ENCODE measurements at places on chromosomes 7 and 10.

- no peak for DNase-seq
Observed at GRCh38 chr10:36946598-36946997, 178.8 kb upstream of the ANKRD30A start.

DNA sequence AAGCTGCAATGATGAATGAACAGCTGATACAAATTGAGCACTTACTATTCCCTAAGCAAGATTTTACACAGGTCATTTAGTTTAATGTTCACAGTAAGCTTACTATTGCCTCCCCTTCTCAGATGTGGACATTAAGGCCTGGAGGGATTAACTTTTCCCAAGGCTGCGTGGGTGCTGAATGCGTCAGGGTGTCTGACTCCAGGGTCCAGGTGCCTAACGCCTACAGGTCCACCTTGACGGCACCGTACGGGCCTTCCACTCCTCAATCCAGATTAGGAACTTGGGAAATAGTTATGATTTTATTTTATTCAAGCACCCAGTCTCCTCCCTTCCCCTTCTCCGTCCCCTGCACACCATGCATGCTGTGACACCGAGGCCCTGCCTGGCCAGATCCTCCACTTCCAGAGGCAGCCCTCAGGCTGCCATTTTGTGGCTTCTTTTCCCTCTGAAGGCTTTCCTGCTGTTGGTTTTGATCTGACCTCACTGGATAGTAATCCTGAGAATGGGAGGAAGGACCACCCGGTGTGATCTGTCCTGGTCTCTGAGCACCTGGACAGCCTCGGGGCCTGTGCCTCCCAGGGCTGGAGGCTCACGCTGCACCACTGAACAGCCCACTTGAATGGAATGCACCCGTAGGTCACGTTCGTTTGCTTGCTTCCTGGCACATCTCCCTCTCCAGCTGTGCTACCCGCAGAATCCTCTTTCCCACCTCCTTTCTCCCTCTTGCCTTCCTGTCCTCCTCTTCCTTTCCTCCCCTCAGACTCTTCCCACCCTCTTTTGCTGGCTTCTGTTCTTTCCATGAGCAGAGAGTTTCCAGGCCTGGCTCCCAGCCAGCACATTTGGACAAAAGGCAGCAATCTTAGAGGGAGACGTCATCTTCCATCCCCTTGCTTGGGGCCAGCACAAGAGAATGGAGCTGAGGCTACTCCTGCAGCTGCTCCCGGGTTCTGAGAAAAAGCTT, 14.4 kb downstream of the DENND2A start:
- DNase-seq = peak; percentile 99

DNA sequence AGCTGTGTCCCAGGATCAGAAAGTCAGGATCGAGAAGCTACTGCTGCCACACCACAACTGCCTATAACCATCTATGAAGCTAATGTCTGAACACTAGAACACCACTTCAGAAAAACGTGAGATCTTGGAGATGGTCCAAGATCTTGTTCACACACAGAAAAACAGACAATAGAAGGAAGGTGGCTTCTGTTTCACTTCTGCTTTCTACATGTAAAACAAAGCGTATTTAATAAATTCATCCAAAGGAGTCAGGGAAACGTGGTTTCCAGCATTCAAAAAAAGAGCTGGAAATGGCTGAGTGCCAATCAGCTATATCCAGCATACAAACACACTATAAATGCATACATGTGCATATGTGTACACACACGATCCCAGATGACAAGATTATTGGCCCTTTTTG, 70.2 kb upstream of the CCDC71L start:
- no peak for DNase-seq

- DNase-seq = no peak
Observed at GRCh38 chr7:39433550-39433949, 132.7 kb upstream of the YAE1 start.

DNA sequence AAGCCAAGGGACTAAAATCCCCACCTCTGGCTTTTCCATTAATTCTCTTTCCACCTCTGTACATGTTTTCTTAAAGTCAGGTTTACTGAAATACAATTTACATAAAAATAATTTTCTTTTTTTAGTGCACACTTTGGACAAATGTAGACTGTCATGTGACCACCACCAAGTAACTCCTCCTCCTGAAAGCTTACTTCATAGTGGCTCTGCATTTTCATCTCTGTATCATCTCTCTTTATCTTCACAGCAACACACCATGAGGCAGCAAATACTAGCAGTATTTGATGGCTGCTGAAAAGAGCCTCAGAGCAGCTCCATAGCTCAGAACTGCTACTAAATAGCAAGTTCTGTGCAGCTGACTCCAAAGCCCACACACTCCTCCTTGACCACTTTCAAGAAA, 17.3 kb downstream of the WDFY4 start:
- no peak for DNase-seq

GRCh38 chr10:3428826-3429225, 256.2 kb upstream of the PITRM1 start:
- DNase-seq = no peak

GRCh38 chr7:28956608-28957063, 1.5 kb downstream of the TRIL start:
- peak; percentile 97 for DNase-seq

DNA sequence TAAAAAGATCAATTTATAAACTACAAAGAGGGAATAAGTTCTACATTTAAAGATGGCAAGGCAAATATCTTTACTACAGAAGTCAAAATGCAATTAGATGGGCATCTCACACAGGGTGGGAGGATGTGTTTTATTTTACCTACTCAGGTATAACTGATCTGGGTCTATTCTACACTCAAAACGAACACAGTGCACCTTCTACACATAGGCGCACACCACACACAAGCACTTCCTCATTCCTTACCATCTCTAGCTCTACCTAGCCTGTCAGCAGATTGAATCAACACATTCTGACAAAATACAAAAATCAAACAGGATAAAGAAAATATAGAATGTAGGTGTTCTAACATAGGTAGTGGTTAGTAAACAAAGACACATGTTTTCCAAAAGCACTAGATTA, 64.8 kb downstream of the SGCE start:
- DNase-seq = no peak

GRCh38 chr10:71435571-71436267, 39.0 kb downstream of the CDH23 start:
- DNase-seq = peak; percentile 43

Measured in islet precursor cell (in vitro differentiated cells).